Left renal cortex interstitium (tissue), 4 donors: ENCODE measurements at places on chromosomes 3 and 15. TPM values are rescaled to one million over a fixed set of nuclear protein-coding genes. Genes with fewer than 3 reads are reported as not detected.

Gene SNRPN
- 235 TPM for polyA plus RNA-seq

Gene ZNF502
- 16.2 TPM for polyA plus RNA-seq

Gene CLRN1
- polyA plus RNA-seq, result not detected

Gene ASB14
- polyA plus RNA-seq, result 1.2 TPM

Gene LRRC15
- polyA plus RNA-seq, result not detected

DNA sequence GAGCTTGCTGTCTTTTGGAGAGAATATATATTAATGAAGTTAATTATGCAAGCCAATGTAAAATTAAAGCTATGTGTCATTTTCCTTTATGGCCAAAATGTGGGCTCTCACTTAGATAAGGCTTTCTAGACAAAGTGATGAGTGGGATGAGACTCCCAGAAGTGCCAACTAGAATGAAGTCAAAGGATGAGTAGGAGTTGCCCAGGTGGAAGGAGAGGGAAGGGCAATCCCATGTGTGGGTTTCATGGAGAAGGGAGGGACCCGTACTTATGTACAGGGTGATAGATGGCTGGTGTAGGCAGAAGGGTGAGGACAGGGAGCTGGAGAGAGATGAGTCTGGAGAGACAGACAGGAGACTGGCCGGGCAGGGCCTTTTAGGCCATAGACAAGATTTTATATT lies 239.2 kb downstream of the THRB start:
- no peak for DNase-seq

DNA sequence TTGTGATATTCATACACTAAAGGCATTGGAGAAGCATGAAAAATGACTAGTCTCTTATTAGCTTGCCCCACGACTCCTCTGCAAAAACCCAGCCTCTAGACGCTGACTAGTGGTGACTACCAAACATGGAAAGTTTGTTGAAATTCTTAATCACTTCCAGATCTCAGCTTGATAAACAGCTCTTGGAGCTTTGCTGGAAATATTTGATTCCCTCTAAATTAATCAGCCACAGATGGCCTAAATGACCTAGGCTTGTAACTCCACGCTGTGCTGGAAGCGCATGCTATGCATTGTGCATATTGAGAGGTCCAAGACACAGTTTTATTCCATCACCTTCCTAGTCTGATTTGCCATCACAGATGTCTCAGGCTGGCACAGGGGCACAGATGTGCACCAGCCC lies 244.7 kb upstream of the ST8SIA2 start:
- DNase-seq, result no peak

- DNase-seq, result no peak
These were observed 19.0 kb downstream of the MAPK6 start for GRCh38 chr15:52037889-52038505.

GRCh38 chr3:51340989-51341636 lies 44.0 kb upstream of the MANF start:
- DNase-seq, result no peak

DNA sequence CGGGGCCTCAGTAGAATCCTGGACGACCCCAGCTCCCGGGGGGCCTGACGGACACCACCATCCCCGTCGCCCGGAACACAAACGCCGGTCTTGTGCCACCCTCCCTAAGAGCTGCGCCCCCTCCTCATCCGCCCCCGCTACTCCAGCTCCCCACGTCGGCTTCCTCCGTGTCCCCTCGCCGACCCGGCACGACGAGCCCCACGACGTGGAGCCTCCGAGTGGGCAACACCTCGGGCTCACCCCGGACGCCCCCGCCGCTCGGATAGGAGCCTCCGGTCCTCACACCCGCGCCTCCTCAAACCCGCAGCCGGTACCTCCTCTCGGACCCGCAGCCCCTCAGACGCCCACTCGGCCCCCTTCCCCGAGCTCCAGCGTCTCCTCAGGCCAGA lies 525 bp downstream of the NPTN start:
- no peak for DNase-seq

- DNase-seq, result no peak
These were observed 94.5 kb downstream of the CFAP20DC start for GRCh38 chr3:58955308-58955707.

DNA sequence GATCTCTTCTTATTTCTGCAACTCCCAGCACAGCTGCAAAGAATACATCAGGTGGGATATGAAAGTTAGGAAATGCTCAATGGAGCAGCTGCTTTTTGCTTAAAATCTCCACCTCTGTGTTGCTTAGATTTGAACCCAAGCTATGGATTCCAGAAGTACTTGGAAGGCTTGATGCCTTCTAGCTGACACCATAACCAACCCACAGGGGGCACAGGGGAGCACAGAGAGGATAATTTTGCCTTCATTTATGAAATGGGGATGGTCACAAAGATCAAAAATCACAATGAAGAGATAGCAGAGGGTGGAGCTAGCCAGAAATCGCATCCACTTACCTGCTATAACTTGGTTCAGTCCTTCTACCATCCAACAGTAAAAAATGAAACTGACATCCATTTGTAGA lies 75.7 kb downstream of the DUT start:
- no peak for DNase-seq
